Bladder microvascular endothelial cell (primary cell): ENCODE measurements at places on chromosomes 5 and 9. TPM values are rescaled to one million over a fixed set of nuclear protein-coding genes. Genes with fewer than 3 reads are reported as not detected.

Gene TAS2R1
- total RNA-seq = not detected in 2 replicates

Gene ECSCR
- total RNA-seq = 281 and 350 TPM in 2 replicates

Gene SPINK6
- not detected in 2 replicates for total RNA-seq

Gene ARL14EPL
- total RNA-seq = not detected in 2 replicates

Gene PROP1
- not detected in 2 replicates for total RNA-seq

Gene LCN15
- total RNA-seq = not detected in 2 replicates

Gene MCC
- 37.9 and 39.9 TPM in 2 replicates for total RNA-seq

Gene CCDC183
- 0.81 and 1.1 TPM in 2 replicates for total RNA-seq

Gene ANKRD20A1
- total RNA-seq = 0.97 and 14.1 TPM in 2 replicates

Gene GCNT1
- total RNA-seq = 2.9 and 12.5 TPM in 2 replicates

Gene IFNA2
- total RNA-seq = not detected in 2 replicates

Gene SHC3
- under 0.01 and 0.19 TPM in 2 replicates for total RNA-seq

Gene TMEM215
- not detected in 2 replicates for total RNA-seq

Gene FBXO38
- total RNA-seq = 31.1 and 76.5 TPM in 2 replicates

Gene ELOVL7
- 0.38 and 1.8 TPM in 2 replicates for total RNA-seq

Gene REXO4
- total RNA-seq = 14.6 and 23.6 TPM in 2 replicates

Gene PCDHB9
- total RNA-seq = 0.16 and 0.31 TPM in 2 replicates

Gene GZMA
- total RNA-seq = 0.13 TPM in 1 of 2 replicates, not detected in the other

Gene CDH12
- not detected in 2 replicates for total RNA-seq

Gene CLPTM1L
- 231 and 387 TPM in 2 replicates for total RNA-seq

Gene IFNK
- total RNA-seq = not detected in 2 replicates

Gene PTPN3
- total RNA-seq = under 0.01 and 2.7 TPM in 2 replicates

Gene SLC6A19
- not detected in 2 replicates for total RNA-seq

Gene NUDT12
- total RNA-seq = 3.5 and 4.4 TPM in 2 replicates

Gene TSC1
- 12.8 and 48.2 TPM in 2 replicates for total RNA-seq

Gene LHX2
- 0.06 TPM in 1 of 2 replicates, not detected in the other for total RNA-seq

Gene ASPN
- total RNA-seq = 0.06 TPM in 1 of 2 replicates, not detected in the other

Gene OR1Q1
- total RNA-seq = not detected in 2 replicates

Gene DHX29
- 16.0 and 24.7 TPM in 2 replicates for total RNA-seq

Gene IL13
- total RNA-seq = not detected in 2 replicates

Gene MAN2A1
- 48.2 and 85.8 TPM in 2 replicates for total RNA-seq

Gene SPINK1
- total RNA-seq = not detected in 2 replicates

Gene MAT2B
- total RNA-seq = 86.5 and 96.0 TPM in 2 replicates

Gene TMC1
- total RNA-seq = 1.3 and 2.4 TPM in 2 replicates

Gene REEP5
- total RNA-seq = 45.2 and 64.4 TPM in 2 replicates

Gene PCDHB6
- total RNA-seq = 0.25 TPM in 1 of 2 replicates, not detected in the other

Gene IL9
- not detected in 2 replicates for total RNA-seq

Gene CYLC2
- total RNA-seq = not detected in 2 replicates

Gene RHOBTB3
- 29.6 and 41.9 TPM in 2 replicates for total RNA-seq

Gene ISL1
- under 0.01 TPM in 1 of 2 replicates, not detected in the other for total RNA-seq

Gene TPRN
- 3.2 and 3.4 TPM in 2 replicates for total RNA-seq

Gene ADAMTS12
- total RNA-seq = 0.65 and 1.3 TPM in 2 replicates

Gene ACOT12
- total RNA-seq = not detected in 2 replicates

Gene SERF1B
- total RNA-seq = 33.4 and 36.1 TPM in 2 replicates

Gene INSL4
- not detected in 2 replicates for total RNA-seq

Gene HMHB1
- total RNA-seq = not detected in 2 replicates

Gene PRKAA1
- 129 and 169 TPM in 2 replicates for total RNA-seq

Gene PKD2L2
- not detected in 2 replicates for total RNA-seq

Gene CDC20B
- total RNA-seq = 0.06 TPM in 1 of 2 replicates, not detected in the other

Gene NRARP
- 28.1 and 30.0 TPM in 2 replicates for total RNA-seq

Gene ZDHHC11B
- total RNA-seq = not detected in 2 replicates

Gene CORO2A
- 0.76 and 2.6 TPM in 2 replicates for total RNA-seq

Gene OTP
- total RNA-seq = not detected in 2 replicates

Gene TEX10
- 12.5 and 27.8 TPM in 2 replicates for total RNA-seq
